ENCODE measurements at places on chromosomes 13 and 19. TPM values are rescaled to one million over a fixed set of nuclear protein-coding genes. Genes with fewer than 3 reads are reported as not detected.

The CYP4F8 gene
- not detected for total RNA-seq

The THSD1 gene
- total RNA-seq: 0.60 TPM

The SHANK1 gene
- not detected for total RNA-seq

The NLRP11 gene
- total RNA-seq: not detected

DNA sequence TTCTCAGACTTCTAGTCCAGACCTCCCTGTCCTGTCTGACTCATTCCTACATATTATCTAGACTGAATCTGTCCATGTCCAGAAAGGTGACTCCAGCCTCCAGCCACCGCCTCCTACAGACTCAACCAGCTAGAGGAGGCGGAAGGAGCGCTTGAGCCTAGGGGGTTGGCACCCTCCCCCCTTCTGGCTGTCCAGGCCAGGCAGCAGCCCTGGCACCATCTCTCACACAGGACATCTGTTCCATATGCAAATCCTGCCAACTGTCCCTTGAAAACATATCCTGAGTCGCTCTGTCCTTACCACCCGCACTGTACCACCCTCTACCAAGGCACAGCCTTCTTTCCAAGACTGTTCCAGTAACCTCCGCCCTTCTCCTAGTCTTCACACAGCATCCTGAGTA, 150.7 kb upstream of the WASF3 start:
- no peak for DNase-seq

DNA sequence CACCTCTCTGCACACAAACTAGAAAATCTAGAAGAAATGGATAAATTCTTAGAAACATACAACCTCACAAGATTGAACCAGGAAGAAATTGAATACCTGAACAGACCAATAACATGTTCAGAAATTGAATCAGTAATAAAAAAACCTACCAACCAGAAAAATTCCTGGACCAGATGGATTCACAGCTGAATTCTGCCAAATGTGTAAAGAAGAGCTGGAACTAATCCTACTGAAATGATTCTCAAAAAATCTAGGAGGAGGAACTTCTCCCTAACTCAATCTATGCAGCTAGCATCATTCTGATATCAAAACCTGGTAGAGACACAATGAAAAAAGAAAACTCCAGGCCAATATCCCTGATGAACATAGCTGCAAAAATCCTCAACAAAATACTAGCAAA, 166.7 kb downstream of the RGCC start:
- DNase-seq: no peak

- DNase-seq: no peak
Measured at GRCh38 chr19:41398050-41398418, 416 bp downstream of the BCKDHA start.

GRCh38 chr13:79457390-79457789, 23.6 kb upstream of the NDFIP2 start:
- no peak for DNase-seq

GRCh38 chr19:7731218-7731595, 703 bp downstream of the CLEC4G start:
- DNase-seq: no peak

- DNase-seq: no peak
Measured at GRCh38 chr13:108795841-108796240, 166.4 kb downstream of the MYO16 start.

- no peak for DNase-seq
Measured at GRCh38 chr13:43432958-43433357, 353.8 kb downstream of the ENOX1 start.

- no peak for DNase-seq
Measured at GRCh38 chr19:5387472-5387871, 46.9 kb upstream of the PTPRS start.

DNA sequence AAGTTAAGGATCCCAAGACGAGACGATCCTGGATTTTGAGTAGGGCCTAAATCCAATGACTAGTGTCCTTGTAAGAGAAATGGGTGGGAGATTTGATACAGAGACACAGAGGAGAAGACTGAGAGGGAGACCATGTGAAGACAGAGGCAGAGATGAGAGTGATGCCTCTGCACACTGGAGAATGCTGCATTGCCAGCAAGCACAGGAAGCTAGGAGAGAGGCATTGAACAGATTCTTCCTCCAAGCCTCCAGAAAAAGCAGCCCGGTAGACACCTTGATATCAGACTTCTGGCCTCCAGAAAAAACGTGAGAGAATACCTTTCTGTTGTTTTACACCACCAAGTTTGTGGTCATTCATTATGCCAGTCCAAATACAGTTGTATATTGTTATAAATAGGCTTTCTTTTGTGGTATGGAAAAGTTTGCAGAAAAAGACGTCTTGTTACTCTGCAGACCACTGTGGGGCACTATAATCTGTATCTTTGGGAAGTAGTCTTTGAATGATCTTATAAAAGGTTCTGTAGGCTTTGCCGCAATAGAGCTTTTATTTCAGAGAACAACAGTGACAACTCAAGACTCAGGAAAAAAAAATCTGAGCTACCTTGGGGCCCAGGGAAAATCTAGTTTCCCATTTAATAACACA, 17.9 kb upstream of the RFC3 start:
- DNase-seq: no peak

DNA sequence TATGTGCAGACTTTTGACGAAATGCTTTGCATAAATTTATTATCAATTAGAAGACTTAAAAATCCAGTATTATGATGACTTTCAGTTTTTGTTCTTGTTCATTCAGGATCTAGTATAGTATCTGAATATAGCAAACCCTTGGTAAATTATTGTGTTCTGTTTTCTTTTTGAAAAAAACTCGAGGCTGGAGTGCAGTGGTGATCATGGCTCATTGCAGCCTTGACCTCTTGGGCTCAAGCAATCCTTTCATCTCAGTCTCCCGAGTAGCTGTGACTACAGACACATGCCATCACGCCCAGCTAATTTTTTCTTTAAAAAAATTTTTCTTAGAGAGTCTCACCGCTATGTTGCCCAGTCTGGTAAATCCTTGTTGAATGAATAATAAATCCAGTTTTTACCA, 4.6 kb downstream of the FARP1 start:
- DNase-seq: no peak
